ENCODE measurements at places on chromosomes 16 and 17.

DNA sequence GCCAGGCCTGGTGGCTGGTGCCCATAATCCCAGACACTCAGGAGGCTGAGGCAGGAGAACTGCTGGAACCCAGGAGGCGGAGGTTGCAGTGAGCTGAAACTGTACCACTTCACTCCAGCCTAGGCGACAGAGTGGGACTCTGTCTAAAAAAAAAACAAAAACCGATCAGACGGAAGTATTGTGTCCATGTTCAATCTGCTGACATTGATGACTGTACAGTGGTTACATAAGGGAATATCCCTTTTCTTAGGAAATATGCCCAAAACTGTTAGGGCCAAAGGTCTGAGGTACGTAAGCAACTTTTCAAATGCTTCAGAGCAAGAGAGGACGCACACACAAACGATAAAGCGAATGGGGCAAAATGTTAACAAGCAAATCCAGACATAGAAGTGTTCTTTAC is 69.8 kb upstream of the DNAH17 start:
- no peak for DNase-seq

DNA sequence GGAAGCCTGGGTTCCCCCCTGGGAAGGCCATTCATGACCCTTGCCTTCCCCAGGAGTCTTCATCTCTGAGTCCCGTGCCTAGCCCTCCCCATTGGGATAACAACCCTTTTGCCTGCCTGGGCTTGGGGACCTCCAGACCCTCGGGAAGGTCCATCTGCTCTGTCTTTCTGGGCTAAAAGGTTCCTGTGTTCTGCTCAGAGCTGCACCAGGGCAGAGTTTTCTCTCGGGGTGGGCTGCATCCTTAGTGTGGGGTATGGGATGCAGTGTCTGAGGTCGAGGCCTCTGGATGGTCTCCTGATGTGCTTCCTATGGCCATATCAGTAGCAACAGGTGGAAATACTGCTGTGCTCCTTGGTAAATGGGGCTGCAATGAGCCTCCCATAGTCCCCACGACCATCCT is 22.9 kb upstream of the PLLP start:
- no peak for DNase-seq

DNA sequence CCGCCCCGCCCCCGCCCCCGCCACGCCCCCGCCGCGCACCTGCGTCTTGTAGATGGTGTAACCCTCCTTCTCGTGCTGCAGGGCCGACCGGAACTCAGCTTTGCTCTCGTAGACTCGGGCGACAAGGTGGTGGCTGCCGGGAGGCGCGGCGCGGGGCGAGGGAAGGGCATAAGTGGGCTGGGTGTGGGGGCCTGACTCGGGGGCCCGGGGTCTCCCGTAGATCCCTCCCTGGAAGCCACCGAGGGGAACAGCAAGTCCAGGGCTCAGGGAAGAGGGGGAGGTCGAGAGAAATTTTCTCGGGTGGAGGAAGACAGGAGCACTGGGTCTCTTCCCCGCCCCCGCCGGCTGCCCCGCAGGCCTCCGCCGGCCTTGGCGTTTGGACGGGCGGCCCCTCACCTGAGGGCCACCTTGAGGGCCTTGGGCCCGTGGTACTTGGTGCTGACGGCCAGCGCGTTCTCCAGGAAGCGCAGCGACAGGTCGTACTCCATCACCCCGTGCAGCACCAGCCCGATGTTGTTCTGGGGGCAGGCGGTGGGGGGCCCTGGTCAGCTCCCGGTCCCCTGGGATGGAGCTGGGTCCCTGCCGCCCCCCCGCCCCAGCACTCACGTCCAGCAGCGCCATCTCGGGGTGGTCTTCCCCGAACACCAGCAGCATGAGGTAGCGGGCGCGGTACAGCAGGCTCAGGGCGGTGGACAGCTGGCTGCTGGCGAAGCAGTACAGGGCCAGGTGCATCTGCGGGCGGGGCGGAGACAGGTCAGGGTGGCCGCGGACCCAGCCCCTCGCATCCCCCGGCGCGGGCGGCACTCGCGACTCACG is 19.4 kb downstream of the CLUH start:
- no peak for DNase-seq

DNA sequence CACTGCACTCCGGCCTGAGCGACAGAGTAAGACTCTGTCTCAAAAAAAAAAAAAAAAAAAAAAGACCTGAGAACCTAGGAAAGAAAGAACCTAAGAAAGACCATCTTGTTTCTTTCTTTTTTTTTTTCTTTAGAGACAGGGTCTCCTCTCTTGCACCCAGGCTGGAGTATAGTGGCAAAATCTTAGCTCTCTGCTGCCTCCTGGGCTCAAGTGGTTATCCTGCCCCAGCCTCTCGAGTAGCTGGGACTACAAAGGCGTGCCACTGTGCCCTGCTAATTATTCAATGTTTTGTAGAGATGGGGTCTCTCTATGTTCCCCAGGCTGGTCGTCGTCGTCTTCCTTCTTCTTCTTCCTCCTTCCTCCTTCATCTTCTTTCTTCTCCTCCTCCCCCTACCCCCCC is 7.8 kb upstream of the BIRC5 start:
- DNase-seq, result no peak

Measured in activated gamma-delta T cell treated with anti-CD3 and anti-CD28 coated beads, Interleukin-2, amount 50 U/mL, for 16 hours (primary cell).